ENCODE measurements at places on chromosomes 3 and 15.

- DNase-seq, result no peak
Measured at GRCh38 chr3:188394623-188395022, 240.7 kb downstream of the LPP start.

DNA sequence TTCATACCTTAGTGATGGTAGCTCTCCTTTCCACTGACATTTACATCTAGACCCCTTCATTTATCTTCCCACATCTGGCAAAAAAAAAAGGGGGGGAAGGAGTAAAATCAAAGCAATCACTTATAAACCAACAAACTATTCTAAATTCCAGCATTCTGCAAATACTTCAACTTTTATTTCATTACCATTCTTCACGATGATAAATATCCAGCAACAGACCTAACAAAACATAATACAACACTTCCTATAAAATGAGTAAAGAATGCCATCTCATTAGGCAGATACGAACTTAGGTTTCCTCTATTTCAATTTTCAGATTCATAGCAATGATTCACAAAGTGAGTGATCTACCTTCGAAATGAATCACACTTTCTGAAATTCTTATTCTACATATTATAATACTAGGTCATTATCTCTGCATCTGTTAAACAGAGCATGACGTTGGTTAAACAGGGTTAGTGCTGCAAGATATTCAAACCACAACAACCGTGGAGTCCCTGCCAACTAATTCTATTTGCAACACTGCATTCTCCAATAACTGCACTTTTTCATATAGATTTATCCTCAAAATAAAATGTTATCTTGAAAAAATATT lies at the start of gene LRRFIP2:
Gene LRRFIP2 (minus strand): TSS at position 51 of the 595 bp plus-strand sequence. CDS start 25,599 bp downstream, outside the sequence.
- DNase-seq, result no peak

GRCh38 chr3:62818347-62818746 lies 56.9 kb downstream of the CADPS start:
- no peak for DNase-seq

DNA sequence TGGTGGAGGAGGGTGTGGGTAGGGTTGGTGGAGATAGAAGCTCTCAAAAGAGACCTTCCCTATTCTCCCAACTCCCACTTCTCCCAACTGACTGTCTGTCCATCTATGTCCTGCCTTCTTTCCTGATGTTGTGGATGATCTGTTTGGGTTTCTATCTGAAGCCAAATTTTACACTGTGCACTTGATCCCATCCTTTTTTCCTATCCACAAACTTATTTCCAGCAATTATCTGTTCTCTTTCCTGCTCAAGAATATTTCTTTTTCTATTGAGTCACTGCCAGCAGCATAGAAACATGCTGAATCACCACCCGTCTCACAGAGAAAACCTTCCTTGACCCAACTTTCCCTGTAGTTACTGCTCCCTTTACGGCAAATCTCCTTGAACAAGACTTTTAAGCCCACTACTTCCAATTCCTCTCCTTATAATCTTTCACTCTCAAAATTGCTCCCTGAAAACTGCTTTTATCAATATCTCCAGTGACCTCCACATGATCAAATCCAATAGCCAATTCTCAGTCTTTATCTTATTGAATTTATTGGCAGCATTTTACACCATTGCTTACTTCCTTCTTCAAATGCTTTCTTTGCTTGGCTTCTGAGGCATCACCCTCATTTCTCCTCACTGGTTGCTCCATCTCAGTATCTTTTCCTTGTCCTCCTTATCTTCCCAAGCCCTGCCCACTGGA lies 141.2 kb upstream of the SLC7A14 start:
- DNase-seq, result no peak

DNA sequence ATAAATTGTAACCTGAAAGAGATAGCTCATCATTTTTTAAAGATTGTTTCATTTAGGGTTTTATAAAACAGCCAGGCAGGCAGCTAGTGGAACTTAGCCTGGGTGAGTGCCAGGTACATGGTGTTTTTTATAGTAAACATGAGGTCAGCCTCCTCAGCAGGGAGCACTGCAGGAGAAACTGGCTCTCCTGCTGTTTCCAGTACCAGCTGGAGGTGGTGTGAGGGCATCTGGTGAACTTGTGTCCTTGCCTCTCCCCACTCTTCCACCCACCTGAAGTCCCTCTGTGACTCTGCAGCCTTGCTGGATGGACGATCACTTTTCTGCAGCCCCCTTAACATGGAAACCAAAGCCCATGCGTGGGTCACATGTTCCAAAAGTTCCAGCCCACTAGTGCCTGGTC lies 128.4 kb downstream of the FAM174B start:
- DNase-seq, result no peak

DNA sequence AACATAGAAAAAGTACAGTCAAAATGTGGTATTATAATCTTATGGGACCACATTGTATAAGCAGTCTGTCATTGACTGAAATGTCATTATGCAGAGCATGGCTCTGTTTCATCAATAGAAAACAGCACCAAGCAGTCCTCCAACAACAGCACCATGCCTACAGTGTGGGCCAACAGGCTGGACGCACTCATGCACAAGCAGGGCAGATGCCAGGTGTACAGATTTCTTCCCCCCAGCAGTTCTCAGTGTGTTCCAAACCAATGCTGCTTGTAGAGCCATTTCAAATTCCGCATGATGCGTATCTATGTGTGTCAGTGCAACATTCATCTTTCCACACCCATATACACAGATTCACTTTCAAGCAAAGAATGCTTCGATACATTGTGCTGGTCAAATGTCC lies 253.1 kb downstream of the CHL1 start:
- DNase-seq, result no peak

- DNase-seq, result no peak
Measured at GRCh38 chr3:15300323-15301078, 31.9 kb downstream of the SH3BP5 start.

GRCh38 chr3:184549796-184550577 lies 11.6 kb upstream of the EPHB3 start:
- no peak for DNase-seq

GRCh38 chr15:87724330-87724729 lies 532.2 kb downstream of the NTRK3 start:
- no peak for DNase-seq

DNA sequence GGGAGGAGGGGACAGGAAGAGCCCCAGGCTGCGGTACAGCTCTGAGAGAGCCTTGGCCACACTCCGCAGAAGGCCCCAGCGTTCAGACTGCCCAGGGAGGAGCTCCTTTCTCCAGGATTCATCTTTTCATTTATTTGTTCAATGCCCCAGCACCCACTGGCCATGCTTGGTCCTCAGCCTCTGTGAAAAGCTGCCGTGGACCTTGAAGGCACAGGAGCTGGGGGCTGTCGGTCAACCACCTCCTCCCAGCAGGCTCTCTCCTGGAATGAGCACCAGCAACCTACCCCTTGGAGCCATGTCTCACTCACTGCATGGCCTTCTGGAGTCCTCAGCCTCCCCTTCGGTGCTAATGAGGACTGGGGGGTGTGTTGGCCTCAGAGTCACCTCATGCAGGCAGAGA lies 21.6 kb upstream of the PRR23E start:
- no peak for DNase-seq

- DNase-seq, result no peak
Measured at GRCh38 chr15:33215941-33216872, 21.7 kb upstream of the FMN1 start.

GRCh38 chr15:35755237-35755802 lies 209.4 kb upstream of the DPH6 start:
- DNase-seq, result no peak

DNA sequence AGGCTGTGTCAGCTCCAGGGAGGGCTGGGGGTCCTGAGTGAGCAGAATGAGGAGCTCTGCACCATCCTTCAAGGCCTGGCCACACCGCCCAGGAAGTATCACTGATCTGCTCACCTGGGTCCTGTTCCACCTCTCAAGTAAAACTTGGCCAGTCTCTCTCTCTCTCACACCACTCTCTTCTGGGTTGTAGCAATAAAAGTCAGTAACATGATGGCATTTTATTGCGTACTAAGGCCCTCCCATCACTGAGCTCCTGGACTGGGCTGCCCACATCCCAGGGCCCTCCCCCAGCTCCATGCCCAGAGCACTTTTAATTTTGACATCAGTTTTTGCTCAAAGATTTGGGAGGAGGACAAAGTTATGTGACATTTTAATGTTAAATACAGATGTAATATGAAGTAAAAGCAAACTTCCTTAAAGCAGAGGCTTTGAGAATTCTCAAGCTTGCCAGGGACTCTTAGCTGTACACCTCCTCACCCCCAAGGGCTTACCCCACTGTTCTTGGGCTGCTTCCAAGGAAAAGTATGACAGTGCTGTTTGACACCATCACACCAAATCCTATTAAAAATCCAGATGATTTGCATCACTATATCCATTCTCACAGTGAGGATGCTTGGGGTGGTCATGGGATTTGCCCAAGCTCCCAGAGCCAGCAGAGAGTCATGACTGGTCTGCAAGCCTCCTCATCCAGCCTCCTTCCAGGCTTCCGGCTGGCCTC lies 105.1 kb upstream of the SLCO2A1 start:
- DNase-seq, result no peak

- DNase-seq, result no peak
Measured at GRCh38 chr15:93217343-93217742, 128.3 kb upstream of the RGMA start.

GRCh38 chr15:83810110-83810509 lies 156.2 kb downstream of the ADAMTSL3 start:
- no peak for DNase-seq

- DNase-seq, result no peak
Measured at GRCh38 chr15:101243420-101243819, 8.4 kb downstream of the CHSY1 start.

GRCh38 chr3:113165841-113166240 lies 45.5 kb upstream of the BOC start:
- no peak for DNase-seq

GRCh38 chr15:35071106-35071505 lies 14.0 kb downstream of the NANOGP8 start:
- no peak for DNase-seq

- no peak for DNase-seq
Measured at GRCh38 chr15:29457729-29458128, 188.1 kb upstream of the NSMCE3 start.

DNA sequence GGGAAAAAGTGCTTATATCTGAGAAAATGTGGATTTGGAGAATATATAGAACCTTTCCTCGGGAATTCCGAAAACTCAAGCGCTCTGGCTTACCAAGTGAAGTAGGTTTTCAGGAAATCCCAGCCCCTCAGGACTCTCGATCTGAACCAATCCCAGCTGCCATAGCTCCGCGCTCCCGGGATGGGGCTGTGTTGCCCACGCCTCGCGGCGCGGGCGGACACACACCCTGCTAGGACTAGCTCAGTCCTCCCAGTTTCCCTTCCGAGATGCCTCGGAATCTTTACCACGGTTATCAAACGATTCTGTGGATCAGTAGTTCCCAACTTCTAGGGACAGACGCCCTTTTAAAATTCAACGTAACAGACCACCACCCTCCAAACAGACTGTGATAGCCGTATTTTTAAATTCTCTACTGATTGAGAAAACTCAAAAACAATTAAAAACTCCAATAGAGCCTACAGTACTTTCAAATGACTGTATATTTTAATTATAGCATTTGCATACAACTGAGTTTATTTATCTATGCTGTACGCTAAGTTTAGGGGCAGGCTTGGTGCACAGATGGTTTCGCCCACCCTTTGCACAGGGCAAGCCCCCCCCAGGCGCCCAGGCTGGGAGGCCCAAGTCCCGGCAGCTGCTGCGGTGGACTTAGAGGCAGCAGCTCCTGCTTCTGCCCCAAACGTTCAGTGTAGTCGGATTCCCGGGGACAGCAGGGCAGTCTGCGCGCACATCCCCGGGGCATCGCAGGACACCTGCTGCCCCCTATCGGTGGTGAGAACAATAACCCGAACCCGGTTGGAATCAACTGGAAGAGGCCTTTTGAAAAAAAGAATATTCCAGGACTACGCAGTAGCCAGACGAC lies 52.3 kb downstream of the CCDC54 start:
- DNase-seq, result peak; percentile 47

GRCh38 chr3:13132731-13133410 lies 59.6 kb upstream of the IQSEC1 start:
- DNase-seq, result no peak

DNA sequence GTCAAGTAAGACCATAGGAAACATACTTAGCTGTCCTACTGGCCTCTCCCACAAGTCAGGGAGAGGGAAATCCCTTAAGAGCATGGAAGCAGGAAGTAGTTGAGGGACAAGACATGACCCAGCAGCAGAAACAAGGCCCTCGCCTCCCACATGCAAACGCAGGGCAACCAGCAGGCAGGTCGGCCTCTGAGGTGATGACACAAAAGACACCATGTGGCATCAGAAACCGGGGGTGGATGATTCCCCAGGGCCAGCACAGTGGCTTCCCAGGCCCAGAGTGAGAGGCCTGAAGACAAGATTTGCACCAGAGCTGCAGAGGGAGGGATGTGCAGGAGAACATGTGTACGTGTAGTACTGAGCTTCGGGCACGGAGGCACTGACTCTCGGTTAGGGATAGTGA lies 26.3 kb downstream of the PXYLP1 start:
- DNase-seq, result no peak

DNA sequence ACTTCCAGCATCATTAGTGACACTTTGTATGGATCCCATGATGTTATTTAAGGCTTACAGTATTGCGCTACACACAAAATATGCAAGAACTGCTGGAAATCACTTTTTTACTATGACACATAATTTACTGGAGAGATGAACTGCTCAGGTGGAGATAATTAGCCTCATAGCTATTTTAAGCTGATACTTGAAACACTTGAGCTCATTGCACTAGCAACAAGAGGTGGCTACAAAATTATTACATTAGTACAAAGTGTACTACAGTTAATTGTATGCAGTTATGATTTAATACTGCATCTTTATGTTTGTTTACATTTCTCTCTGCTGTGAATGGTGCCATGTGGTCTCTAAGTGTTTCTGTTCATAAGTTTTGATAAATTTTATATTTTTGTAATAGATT lies 6.5 kb upstream of the LZTFL1 start:
- no peak for DNase-seq

DNA sequence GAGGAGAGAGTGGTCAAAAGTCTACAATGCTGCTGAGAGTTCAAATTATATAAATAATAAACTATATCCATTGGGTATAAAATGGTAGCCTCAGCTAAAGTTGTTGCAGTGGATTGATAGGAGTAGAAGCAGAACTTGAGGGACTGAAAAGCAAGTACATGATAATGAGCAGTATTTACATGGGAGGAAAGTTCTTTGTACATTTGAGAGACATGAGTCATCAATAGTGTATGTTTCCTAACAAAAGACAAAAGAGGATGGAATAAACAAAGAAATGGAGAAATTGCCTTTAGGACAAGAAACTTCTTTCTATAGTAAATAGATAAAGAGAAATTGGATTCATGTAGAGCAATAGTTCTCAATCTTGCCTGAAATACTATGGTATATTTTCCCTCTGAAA lies 110.0 kb upstream of the PLSCR5 start:
- DNase-seq, result no peak

- no peak for DNase-seq
Measured at GRCh38 chr3:128313935-128314334, 152.8 kb downstream of the DNAJB8 start.

DNA sequence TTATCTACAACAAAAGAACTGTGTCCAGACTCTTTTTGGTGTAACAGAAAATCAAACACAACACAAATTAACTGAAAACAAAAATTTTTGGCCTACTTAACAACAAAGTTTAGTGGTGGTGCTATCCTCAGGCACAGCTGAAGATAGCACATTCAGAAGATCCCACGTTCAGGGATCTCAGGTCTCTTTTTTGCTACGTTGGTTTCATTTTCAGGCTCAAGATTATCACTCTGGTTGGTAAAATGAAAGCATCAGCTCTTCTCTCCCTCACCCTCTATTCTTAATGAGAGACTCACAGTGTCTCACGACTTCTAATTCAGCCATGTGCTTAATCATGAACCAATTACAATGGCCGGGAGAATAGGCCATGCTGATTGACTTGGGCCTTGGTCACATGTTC lies 146.9 kb upstream of the PTPRG start:
- no peak for DNase-seq
